ENCODE measurements at places on chromosomes 1 and 21.
A peak's percentile ranks its signal among the peaks of the same experiment; 100 is the strongest.

- peak; percentile 8 for DNase-seq
Observed at GRCh38 chr1:181423301-181423918, 59.9 kb upstream of the CACNA1E start.

DNA sequence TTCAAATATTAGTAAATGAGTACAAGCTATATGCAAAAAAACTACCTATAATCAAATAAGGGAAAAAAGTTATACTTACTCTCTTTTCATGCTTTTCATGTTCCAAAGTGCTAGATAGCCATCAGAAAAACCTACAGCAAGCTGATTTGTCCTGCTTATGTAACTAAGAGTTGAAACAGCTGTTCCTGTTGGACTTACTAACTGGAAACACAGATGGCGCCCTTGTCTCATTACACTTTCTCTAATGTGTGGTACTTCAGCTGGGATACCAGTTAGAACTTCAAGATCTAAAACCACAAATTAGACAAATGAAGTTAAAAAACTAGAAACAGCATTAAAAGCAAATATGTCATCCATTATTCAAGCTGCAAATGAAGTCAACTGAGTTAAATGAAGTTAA lies 24.3 kb downstream of the AHCTF1 start:
- peak; percentile 12 for DNase-seq

DNA sequence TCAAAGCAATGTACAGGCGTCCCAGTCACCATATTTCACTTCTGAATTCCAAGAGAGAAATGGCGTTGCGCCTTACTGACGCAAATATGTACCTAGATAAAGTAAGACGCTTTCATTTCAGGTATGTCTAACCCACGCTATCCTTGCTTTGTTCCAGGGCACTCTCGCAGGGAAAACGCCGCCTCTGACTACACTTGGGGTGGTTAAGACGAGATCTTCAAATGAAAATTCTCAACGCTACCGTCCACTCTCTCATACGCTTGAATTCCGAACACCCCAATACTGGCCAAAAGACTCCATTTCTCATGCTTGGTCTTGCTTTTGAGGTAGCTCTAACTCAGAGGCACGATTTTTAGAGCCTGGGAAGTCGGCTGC lies 736 bp upstream of the ZMPSTE24 start:
- no peak for DNase-seq

GRCh38 chr1:148166558-148167492 lies 14.7 kb upstream of the NBPF11 start:
- peak; percentile 6 for DNase-seq

DNA sequence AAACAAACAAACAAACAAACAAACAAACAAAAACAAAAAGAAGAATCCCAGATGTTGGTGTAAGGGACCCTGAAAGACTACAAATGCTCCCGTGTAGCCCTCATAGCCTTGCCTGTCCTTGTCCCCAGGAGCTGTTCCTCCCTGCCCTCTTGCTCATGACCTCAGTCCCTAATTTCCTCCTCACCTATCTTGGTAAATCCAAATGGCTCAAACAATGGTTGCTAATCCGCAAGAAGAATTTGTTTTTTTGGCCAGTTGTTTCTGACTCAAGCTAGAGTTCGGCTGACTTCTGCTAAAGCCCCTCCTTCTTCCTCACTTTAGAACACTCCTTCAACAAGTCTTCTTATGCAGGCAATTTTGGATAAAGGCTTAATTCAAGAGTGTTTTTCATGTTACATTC lies 15.6 kb downstream of the LCA5L start:
- no peak for DNase-seq

- DNase-seq = no peak
Observed at GRCh38 chr1:164618202-164618564, 59.2 kb downstream of the PBX1 start.

DNA sequence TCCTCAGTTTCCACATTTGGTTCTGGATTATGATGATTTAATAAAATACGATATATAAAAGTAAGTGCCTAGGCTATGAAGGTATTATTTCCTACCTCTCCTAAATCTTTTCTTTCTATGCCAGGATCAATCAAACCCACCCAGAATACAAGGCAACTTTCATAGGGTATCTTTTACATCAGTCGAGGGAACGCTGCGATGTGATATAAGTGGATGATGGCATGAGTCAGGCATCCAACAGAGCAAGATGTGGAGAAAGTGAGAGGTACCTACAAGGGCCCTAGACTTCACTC lies 781 bp downstream of the TTLL7 start:
- no peak for DNase-seq

DNA sequence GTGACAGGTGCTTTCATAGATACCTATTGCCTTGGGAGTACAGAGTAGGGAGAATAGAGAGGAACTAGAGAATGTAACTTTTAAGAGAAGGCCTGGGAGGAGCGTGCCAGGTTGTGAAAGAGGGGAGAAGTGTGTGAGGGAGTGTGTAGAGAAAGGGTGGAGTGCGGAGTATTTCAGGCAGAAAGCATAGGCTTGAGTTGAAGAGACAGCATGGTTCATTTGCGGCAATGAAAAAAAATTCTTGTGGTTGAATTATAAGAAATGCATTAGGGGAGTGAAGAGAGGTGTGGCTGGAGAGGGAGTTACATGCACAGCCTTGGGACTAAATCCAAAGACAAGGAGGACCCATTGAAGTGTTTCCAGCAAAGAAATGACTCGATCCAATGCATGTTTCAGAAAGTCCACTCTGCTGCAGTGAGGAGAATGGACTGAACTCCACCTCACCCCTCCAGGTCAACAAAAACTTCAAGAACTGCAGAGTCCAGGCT lies 81.7 kb upstream of the ADAM30 start:
- no peak for DNase-seq

DNA sequence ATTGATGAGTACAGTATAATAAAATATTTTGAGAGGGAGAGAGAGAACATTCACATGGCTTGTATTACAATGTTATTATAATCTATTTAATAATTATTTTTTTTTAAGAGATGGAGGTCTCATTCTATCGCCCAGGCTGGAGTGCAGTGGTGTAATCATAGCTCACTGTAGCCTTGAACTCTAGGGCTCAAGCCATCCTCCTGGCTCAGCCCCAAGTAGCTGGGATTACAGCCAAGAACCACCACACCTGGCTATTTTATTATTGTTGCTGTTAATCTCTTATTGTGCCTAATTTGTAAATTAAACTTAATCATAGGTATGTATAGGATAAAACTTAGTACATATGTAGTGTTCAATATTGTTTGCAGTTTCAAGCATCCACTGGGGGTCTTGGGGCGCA lies 57.8 kb downstream of the HS2ST1 start:
- DNase-seq = no peak

DNA sequence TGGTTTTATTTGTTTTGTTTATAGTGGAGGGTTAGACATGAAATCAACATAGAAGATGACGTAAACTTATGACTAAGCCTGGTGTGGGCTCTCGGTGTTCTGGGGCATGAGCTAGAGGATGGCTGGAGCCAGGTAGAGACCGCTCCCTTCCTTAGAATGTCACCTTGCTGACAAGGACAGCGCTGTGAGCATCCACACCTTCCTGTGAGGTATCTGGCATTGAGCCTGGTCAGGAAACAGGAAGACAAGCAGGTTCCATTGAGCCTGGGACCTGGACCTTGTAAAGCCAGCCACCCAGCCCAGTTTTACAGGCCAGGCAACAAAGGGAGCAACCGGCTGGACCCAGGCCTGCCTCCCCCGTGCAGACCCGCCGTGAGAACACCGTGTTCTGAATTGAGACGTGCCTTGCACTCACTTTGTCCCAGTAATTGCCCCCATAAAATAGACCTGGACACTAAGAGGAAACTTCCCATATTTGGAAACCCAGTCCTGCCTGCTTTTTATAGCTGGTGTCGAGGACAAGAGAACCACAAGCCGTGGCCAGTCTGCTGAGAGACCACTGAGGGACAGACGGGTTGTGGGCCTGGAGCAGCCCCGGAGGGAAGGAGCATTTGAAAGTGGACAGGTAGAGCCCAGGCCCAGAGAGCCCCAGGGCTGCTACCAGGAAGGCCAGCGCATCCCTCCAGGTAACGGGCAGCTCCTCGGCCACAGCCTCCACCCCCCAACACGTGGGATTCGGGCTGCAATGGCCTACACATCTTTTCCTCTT lies 78.0 kb downstream of the PDE9A start:
- DNase-seq = no peak

DNA sequence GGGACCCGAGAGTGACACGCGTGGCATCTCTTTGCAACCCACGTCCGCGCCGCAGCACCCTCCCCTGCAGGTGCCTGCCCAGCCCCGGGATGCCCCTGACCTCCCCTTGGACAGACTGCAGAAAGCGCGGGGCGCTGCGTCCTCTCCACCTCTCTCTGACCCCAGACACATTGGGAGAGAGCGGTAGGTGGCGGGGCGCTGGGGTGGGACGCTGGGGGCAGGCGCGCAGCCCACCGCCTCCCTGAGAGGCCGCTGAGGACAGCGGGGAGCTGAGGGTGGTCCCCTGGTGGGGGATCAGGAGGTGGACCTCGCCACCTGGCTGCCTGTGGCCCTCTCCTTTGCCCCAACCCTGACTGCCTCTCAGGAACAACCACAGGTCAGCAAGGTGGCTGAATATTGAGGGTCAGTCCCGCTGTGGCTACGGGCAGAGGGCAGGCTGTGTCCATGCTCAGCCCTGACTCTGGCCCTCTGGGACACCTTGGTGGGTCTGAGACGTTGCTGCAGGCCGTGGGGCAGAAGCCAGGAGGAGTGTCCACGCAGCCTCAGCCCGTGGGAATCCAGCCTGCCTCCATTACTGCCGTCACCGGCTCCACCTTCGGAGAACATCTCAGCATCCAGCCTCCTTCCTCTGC lies 761 bp upstream of the UBE2J2 start:
- no peak for DNase-seq

- no peak for DNase-seq
Observed at GRCh38 chr1:203926025-203926540, 64.7 kb downstream of the SNRPE start.

- DNase-seq = peak; percentile 100
Observed at GRCh38 chr1:6784560-6785317, 515 bp upstream of the CAMTA1 start.

GRCh38 chr1:11463177-11463576 lies 15.8 kb upstream of the DISP3 start:
- DNase-seq = no peak

DNA sequence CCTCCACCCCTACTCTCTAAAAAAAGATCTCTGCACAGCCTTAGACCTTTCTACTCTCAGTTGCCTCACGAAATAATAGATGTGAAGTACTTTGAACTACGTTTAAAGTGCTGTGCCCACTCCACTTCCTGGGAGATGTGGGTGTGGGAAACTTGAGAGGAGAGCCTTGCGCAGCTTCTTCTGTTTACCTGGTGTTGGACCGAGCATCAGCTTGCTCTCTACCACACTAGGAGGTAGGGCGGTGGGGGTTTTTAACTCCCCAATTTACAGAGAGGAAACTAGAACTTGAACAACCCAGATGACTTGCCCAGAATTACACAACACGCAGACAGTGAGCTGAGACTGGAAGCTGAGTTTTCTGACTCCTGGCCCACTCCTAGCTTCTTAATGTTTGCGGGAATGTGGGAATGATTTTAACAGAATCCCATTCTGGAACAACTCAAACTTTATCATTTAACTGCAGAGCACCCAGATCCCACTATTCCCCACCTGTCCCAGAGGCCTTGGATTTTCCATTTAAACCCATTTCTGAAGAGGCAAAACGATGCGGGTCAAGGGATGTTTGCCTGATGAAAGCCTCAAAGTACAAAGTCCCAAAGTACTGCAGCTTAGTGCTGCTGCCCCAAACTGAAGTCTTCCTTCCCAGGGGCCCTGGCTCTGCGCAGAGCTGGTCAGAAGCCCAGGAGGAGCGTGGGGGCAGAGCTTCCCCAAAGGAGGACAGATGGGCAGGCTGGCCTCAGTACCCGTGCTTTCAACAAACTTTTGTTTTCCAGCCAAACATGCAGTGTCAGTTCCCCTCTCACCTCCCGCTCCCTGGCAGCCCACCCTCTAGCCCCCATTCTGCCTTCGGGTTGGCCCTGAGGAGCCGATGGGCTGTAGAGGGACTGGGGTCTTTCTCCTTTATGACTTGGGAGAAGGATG lies 19.0 kb downstream of the BTG2 start:
- peak; percentile 36 for DNase-seq

DNA sequence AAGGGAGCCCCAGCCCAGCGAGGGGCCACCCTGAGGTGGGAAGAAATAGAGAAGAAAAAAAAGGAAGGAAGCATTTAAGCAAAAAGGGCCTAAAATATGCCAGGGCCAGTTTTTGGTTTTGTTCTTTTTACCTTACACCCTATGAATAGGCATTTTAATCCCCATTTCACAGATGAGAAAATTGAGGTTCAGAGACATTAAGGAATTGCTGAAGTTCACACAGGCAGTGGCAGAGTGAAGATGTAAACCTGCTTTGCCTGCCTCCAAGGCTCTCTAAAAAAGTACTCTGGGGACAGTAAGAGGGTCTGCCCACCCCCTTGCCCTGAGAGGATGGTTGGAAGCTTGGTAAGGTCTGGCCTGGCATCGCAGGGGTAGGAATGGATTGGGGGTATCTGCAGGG lies 19.8 kb downstream of the RAP1GAP start:
- no peak for DNase-seq

DNA sequence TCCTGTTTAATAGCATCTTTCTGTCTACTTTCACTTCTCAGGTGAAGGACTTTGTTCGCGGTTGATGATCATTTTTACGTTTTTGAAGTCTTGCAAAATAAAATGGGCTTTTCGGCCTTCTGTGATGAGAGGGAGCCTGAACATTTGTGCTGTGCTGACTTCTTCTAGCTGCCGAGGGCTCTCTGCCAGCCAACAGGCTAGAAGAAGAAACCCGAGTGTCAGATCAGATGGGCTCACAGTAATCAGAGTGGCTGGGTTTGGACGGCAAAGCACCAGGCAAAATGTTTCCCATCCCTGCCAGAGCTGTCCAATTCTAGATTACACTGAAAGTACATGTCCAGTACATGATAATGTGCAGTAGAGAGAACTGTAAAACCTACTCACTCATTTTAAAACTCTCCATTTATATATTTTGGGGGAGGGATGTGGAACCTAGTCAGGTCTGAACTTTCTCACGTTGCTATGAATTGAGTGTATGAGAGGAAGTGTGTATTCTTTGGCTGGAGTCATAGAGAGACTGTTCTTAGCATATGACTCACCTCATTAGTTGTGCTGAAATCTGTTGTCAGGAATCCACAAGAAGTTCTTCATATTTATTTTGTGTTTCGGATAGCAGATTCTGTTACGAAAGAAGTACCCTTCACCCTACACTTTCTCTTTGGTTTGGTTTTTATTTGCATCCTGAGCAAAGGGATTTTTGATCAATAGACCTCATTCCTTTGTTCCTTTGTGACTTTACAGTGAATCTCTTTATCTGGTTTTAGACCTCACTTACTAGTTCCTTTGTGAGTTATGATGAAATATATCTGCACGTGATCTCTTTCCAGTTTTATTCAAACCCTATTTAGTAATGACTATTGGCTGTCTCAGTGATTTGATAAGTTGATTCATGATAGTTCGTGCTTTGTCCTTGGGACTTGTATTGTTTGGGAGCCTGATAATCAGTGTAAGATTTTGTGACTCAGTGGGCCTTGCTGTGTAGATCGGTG lies 4.8 kb downstream of the ATP1A1 start:
- peak; percentile 92 for DNase-seq
